ENCODE measurements at places on chromosomes 11 and 22. TPM values are rescaled to one million over a fixed set of nuclear protein-coding genes. Genes with fewer than 3 reads are reported as not detected.

RFPL1 gene
- not detected for total RNA-seq

LRRC56 gene
- total RNA-seq: 1.3 TPM

DNA sequence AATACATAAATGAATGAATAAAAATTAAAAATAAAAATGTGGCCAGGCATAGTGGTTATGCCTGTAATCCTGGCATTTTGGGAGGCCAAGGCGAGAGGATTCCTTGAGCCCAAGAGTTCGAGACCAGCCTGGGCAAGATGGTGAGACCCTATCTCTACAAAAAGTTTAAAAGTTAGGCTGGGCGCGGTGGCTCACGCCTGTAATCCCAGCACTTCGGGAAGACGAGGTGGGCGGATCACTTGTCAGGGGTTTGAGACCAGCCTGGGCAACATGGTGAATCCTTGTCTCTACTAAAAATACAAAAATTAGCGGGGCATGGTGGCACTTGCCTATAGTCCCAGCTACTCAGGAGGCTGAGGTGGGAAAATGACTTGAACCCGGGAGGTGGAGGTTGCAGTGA lies 9.7 kb upstream of the BEST1 start:
- no peak overlapping the region for H3K4me3 ChIP-seq
- peak; percentile 44 for DNase-seq
- no peak overlapping the region for H3K27ac ChIP-seq
- no peaks in the 10 kb centered on the region for H3K36me3 ChIP-seq
- H3K4me1 ChIP-seq: no peaks in the 10 kb centered on the region

C11orf42 gene
- not detected for total RNA-seq

WNT11 gene
- total RNA-seq: 7.4 TPM

MYO18B gene
- 19.9 TPM for total RNA-seq

DNA sequence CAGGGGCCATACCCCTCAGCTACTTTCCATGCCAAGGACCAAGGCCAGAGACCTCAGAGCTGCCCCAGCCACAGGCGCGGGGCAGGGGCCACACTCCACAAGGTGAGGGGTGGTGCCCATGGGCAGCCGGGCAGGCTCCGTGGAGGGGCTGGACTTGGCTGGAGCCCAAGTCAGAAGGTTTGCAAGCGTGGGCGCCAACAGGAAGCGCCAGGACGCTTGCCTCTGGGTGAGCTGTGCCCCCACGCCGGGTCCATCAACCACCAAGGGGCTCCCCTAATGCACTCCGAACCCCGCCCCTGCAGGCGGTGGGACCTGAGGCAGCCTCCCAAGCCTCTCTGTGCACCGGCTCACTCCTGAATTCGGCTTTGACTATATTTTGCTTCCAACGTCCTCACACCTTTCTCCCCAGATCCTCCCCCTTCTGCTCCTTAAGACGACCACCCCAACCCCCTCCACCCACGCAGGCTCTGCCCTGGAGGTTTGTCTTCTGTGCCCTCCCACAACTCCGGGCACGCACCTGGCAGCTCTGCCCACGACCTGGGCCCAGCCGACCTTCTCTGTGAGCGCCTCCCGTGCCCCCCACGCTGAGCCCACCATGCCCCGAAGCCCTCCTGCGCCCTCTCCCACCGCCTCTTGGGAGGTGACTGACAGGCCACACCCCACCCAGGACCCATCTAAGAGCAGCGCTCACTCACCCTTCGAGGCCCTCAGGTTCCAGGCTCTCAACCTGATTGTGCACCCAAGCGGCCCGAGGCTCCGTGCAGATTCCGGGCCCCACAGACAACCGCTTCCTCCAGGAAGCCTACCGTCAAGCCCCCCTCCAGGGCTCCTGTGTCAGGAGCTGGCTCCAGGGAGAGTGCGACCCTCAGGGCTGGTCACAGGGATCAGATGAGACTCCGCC lies 2.6 kb upstream of the PKP3 start:
- no peaks in the 10 kb centered on the region for H3K4me1 ChIP-seq
- no peaks in the 10 kb centered on the region for H3K27me3 ChIP-seq
- H3K27ac ChIP-seq: no peak overlapping the region
- no peaks in the 10 kb centered on the region for H3K36me3 ChIP-seq

DNA sequence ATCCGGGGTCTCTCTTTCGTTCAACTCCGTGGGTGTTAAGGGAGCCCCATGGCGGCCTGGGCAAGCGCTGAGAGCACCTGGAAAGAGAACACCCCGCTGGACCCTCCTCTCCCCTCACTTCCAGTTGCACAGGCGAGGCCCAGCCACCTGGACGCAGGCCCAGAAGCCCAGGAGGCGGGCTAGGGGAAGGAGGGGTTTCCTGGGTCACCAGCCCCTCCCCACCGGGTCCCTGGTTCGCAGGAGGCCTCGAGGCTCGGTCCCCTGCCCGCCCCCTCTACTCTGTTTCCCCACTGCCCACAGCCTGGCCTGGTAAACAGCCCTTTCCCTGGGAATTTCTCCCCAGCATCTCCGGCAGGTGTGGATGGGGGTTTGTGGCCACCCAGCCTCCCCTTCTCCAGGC lies 8.5 kb upstream of the NFAM1 start:
- no peak overlapping the region for H3K27ac ChIP-seq
- no peaks in the 10 kb centered on the region for H3K36me3 ChIP-seq
- DNase-seq: no peak
- H3K4me3 ChIP-seq: no peak overlapping the region
- no peaks in the 10 kb centered on the region for H3K27me3 ChIP-seq
- no peaks in the 10 kb centered on the region for H3K4me1 ChIP-seq

CYP2R1 gene
- total RNA-seq: 23.1 TPM

DNA sequence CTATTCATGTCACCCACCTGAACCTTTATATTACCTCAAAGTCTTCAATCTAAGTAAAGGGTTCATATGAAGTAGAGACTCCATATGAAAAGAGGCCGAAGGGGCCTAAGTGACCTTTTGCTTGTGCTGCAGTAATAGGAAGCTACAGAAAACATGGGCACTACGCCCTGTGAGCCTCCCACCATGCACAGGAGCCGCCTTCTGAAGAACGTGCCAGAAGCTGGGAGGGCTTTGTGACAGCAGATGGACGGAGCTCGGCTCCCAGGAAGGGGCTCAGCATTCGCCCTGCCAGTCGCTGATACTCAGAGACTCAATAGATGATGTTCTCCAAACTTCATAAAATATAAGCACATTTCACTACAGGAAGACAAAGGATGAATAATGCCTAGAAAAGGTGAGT lies 21.2 kb downstream of the DEAF1 start:
- H3K4me1 ChIP-seq: no peaks in the 10 kb centered on the region
- no peak overlapping the region for H3K4me3 ChIP-seq
- H3K27ac ChIP-seq: no peak overlapping the region
- no peaks in the 10 kb centered on the region for H3K27me3 ChIP-seq
- DNase-seq: no peak

PDE3B gene
- 15.1 TPM for total RNA-seq

THRSP gene
- total RNA-seq: 2.7 TPM

CRYBA4 gene
- not detected for total RNA-seq

DNA sequence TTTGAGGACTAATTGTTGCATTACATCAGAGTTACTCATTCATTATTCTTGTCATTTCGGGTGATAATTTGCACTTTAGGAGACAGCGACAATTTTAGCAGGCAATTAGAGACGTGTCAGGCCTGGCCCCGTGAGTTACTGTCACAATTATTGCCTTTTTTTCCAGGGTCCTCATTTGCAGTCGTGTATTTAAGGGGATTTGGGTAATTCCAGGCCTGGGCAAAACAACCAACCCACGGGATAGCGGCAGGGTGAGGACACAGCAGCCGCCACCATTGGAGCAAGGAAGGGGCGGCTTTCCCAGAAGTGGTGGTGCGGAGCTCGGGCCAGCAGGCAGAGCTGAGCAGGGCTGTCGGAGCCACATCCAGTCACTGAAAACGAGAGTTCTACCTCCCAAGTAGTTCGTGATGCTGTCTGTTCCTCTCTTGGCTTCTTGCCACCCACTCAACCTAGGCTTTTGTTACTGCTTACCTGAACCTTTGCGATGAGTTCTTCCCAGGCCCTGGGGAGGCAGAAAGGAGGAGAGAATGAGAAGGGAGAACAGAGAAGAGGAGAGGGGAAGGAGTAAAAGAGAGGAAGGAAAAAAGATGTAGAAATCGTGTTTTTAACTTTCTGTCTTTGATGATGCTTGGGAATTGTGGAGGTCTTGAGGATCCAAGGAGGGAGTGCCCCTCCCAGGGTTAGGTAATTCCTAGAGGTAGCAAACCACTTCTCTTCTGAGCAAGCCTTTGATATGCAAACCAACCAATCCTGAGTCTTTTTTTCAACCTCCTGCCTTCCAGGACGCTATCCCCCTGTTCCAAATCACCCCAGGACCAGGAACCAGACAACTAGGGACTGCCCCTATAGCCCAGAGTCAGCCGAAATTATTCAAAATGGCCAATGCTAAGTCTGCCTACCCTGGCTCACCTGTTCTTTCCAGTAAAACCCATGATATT lies 236.1 kb downstream of the MIAT start:
- peak; percentile 59 for DNase-seq
- H3K27ac ChIP-seq: peak overlapping the region; percentile 94
- H3K36me3 ChIP-seq: no peaks in the 10 kb centered on the region
- H3K27me3 ChIP-seq: no peaks in the 10 kb centered on the region
- peaks cover 10% of the 10 kb centered on the region for H3K4me1 ChIP-seq

GRCh38 chr11:64318766-64319761 lies 1.1 kb downstream of the PRDX5 start:
- H3K4me3 ChIP-seq: peak overlapping the region; percentile 43
- peak overlapping the region; percentile 10 for H3K27ac ChIP-seq
- DNase-seq: no peak
- no peaks in the 10 kb centered on the region for H3K4me1 ChIP-seq
- H3K27me3 ChIP-seq: no peaks in the 10 kb centered on the region

DNA sequence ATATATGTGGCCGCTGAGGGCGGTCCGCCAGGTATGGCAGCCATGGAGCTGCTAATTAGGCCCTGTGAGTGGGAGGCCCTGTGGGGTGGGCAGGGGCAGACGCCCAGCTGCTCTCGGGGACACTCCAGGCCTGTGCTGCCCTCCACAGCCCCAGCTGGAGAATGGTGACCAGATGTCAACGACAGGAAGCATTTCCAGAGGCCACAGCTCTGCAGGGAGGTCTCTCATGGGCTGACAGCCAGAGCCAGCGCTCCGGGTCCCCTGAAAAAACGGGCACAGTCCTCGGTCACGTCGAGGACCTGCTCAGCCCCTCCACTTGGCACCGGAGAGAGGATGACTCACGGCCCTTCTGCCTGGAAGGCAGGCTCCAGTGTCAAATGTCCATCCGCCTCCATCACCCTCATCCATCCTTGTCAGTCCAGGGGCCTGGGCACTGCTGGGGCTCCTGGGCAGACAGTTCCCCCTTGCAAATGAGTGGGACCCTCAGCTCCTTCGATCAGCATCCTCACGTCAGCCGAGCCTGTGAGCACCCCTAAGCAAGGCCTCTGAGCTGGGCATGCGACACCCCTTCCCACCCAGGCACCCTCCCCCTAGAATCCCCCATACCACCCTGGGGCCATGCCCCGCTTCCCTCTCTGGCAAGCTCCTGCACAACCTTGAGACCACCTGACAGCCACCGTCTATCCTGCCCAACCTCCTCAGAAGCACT lies 1.9 kb downstream of the BID start:
- DNase-seq: no peak
- H3K4me3 ChIP-seq: no peak overlapping the region
- H3K36me3 ChIP-seq: no peaks in the 10 kb centered on the region
- no peaks in the 10 kb centered on the region for H3K4me1 ChIP-seq
- no peaks in the 10 kb centered on the region for H3K27me3 ChIP-seq

KRTAP5-10 gene
- total RNA-seq: not detected

- H3K4me3 ChIP-seq: no peak overlapping the region
- H3K27me3 ChIP-seq: no peaks in the 10 kb centered on the region
- H3K4me1 ChIP-seq: no peaks in the 10 kb centered on the region
Observed at GRCh38 chr11:64124147-64124546, 41.8 kb downstream of the MACROD1 start.

BDNF gene
- total RNA-seq: 0.75 TPM

DNA sequence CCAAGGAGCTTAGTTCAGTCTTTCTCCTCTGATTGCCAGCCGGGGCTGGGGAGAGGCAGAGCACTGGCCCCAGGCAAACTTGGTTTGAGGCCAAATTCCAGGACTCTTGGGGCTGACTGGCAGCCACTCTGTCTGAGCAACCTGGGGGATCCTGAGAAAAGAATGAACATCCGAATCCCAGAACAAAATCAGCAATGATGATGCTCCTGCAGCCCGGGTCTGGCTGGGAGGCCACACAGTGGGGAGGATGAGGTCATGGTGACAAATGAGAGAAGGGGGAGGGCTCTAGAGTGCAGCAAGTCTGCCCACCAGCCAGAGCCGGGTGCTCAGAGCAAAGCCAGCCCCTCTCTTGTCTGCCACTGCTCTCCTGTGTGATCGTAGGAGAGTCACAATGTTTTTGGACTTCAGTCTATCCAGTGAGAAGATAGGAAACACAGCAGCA lies 71.8 kb upstream of the PAX6 start:
- no peak for DNase-seq
- no peak overlapping the region for H3K4me3 ChIP-seq
- no peaks in the 10 kb centered on the region for H3K27me3 ChIP-seq
- H3K27ac ChIP-seq: no peak overlapping the region

- H3K27me3 ChIP-seq: no peaks in the 10 kb centered on the region
Observed at GRCh38 chr11:86176165-86176884, 68.2 kb upstream of the EED start.

- no peak overlapping the region for H3K27ac ChIP-seq
- H3K27me3 ChIP-seq: no peaks in the 10 kb centered on the region
- no peaks in the 10 kb centered on the region for H3K36me3 ChIP-seq
- H3K4me1 ChIP-seq: no peaks in the 10 kb centered on the region
- no peak for DNase-seq
Observed at GRCh38 chr11:38315151-38315550, 1717.1 kb upstream of the RAG2 start.

DNA sequence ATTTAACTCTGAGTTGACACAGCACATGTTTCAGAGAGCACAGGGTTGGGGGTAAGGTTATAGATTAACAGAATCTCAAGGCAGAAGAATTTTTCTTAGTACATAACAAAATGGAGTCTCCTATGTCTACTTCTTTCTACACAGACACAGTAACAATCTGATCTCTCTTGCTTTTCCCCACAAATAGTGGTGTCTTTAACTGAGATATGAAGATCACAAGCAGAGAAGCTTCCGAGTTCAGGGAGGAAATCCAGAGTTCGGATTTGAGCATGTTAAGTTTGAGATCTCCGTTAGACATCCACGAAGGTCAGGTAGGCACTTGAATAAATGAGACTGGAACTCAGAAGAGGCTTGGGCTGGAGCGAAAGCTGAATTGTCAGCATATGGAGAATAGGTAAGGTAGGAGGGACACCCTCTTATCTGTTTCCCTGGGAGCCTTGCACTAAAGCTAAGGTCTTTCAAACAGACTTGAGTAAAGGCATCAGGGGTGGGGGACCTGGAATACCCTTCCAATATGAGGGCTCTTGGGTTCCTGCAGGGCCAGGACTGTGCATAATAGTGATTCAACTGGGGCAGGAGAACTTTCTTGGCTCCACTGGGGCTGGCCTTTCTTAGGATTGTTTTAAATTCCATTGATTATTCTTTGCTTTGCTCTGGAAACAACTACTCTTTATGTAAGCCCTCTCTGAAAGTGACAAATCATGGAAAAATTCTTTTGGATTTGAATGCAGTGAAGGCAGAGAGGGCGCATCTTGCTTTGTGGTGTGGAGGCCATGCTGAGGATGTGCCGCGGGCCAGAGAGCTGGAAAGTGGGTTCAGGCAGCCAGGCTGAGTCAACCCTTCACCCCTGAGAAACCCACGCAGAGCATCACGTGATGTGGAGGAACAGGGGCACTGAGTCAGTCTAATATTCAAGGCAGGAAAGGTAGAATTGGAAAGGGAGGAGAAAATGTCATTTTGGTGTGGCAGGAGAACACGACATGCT lies 62.7 kb upstream of the AMPD3 start:
- no peak for DNase-seq
- H3K4me1 ChIP-seq: no peaks in the 10 kb centered on the region
- H3K36me3 ChIP-seq: no peaks in the 10 kb centered on the region

Measured in aorta (tissue), 5 donors.